A375 (cell line): ENCODE measurements at places on chromosomes 2 and 18. TPM values are rescaled to one million over a fixed set of nuclear protein-coding genes. Genes with fewer than 3 reads are reported as not detected.

STK25 gene
- total RNA-seq, result 91.4 and 92.6 TPM in 2 replicates

LRRC30 gene
- total RNA-seq, result not detected in 2 replicates

DYSF gene
- total RNA-seq, result 1.0 and 1.7 TPM in 2 replicates

NOL4 gene
- 0.66 TPM in 1 of 2 replicates, not detected in the other for total RNA-seq

SUMO1 gene
- total RNA-seq, result 102 and 113 TPM in 2 replicates

STEAP3 gene
- 3.2 and 4.1 TPM in 2 replicates for total RNA-seq

CSRNP3 gene
- 0.15 and 3.9 TPM in 2 replicates for total RNA-seq

C2orf80 gene
- total RNA-seq, result not detected in 2 replicates

SCYGR4 gene
- total RNA-seq, result not detected in 2 replicates

LBX2 gene
- 16.3 and 18.1 TPM in 2 replicates for total RNA-seq

CTAGE1 gene
- total RNA-seq, result not detected in 2 replicates

BUB1 gene
- total RNA-seq, result 35.4 and 41.1 TPM in 2 replicates

LRRTM1 gene
- not detected in 2 replicates for total RNA-seq

ADAM23 gene
- total RNA-seq, result 2.9 and 4.9 TPM in 2 replicates

NR4A2 gene
- 7.3 and 7.6 TPM in 2 replicates for total RNA-seq

HOXD13 gene
- total RNA-seq, result 5.3 and 7.1 TPM in 2 replicates

IL36A gene
- not detected in 2 replicates for total RNA-seq
